ENCODE measurements at places on chromosomes 12 and 14. TPM values are rescaled to one million over a fixed set of nuclear protein-coding genes. Genes with fewer than 3 reads are reported as not detected.
A peak's percentile ranks its signal among the peaks of the same experiment; 100 is the strongest.

MANSC1 gene
- total RNA-seq = 34.3 TPM

TUNAR gene
- total RNA-seq = not detected

TSPAN9 gene
- 8.5 TPM for total RNA-seq

MAP1LC3B2 gene
- total RNA-seq = 2.0 TPM

COCH gene
- total RNA-seq = 1.4 TPM

NID2 gene
- 32.5 TPM for total RNA-seq

MYH6 gene
- 0.09 TPM for total RNA-seq

USP30 gene
- 26.9 TPM for total RNA-seq

SUOX gene
- 29.2 TPM for total RNA-seq

PTPRO gene
- 21.9 TPM for total RNA-seq

ACOT6 gene
- total RNA-seq = not detected

PLEKHG7 gene
- total RNA-seq = 1.2 TPM

PMCH gene
- total RNA-seq = not detected

CPM gene
- 111 TPM for total RNA-seq

PTCSC3 gene
- total RNA-seq = not detected

DNA sequence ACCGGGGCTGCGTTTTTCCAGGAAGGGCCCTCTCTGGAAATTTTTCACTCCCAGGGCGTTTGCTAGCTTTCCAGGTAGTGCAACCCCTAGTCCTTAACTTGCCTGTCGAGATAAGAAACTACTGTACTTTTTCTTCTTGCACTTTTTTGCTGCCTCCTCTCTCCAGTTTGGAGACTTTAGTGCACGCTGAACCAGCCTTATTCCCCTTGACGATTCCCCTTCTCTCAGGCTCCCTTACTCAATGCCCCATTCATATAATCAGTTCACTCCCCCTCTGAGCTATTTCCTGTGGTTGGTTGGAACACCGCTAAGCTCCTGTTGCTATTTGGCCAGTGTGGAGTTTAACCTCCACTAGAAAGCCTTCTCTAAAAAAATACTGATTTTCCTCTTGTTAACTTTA, 682 bp downstream of the CREBL2 start:
- no peak for DNase-seq

DNA sequence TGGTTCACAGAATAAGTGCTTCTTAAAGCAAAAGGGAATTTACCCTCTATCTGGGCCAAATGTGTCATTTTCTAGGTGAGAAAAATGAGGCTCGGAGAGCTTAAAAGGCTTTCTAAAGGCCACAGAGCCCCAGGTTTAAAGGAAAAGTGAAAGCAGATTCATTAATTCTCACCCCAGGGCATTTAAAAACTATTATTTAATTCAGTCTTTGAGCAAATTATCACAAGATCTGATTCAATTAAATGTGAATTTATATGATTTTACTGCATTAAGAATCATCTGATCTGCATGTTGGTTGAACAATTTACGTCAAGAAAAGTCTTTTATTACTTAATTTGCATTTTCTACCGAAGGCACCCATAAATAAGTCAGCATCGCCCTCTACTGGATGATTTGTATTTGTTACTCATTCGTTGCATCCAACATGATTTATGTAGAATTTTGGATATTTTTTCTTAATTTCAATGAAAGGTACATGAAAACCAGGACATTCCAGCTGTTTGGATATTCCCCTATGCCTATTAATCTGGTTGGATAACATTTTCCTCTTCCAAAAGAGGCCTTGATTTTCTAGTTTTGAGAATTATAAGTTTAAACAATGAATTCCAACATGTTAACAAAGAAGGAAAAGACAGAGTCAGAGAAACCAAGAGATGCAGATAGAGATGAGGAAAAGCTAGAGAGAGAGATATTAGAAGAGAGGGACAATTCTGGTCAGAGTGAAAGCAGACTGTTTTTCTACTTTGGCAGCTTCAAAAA, 19.1 kb upstream of the DHRS7 start:
- no peak for DNase-seq

- no peak for DNase-seq
Measured at GRCh38 chr12:5807090-5807414, 138.0 kb downstream of the ANO2 start.

GRCh38 chr12:119808441-119808840, 68.7 kb downstream of the CIT start:
- DNase-seq = no peak

DNA sequence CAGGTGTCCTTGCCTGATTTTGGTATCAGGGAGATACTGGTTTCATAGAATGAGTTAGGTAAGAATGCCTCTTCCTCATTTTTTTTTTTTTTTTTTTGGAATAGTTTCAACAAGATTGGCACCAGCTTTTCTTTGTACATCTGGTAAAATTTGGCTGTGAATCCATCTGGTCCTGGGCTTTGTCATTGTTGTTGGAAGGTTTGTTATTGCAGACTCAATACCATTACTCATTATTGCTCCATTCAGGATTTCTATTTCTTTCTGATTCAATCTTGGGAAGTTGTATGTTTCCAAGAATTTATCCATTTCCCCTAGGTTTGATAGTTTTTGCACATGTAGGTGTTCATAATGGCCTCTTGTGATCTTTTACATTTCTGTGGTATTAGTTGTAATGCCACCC, 126.0 kb upstream of the KITLG start:
- no peak for DNase-seq

GRCh38 chr12:49322367-49322707, 718 bp upstream of the TROAP start:
- DNase-seq = no peak

DNA sequence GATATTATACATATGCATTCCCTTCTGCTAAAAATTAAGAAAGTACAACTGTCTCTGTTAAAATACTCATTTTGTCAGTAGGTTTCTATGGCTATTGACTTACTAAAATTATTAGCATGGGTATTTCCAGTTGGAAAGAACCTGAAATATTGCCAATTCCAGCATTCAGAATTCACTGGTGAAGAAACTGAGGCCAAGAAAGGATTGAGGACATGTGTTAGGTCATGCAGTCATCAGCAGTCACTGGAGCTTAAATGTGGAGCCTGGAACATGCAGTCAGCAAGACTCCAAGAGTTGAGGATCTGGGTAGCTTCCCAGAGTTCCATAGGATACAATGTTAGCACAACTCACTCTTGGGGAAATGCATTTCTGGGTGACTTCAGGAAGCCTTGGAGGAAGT, 1335.6 kb downstream of the AACS start:
- DNase-seq = no peak

DNA sequence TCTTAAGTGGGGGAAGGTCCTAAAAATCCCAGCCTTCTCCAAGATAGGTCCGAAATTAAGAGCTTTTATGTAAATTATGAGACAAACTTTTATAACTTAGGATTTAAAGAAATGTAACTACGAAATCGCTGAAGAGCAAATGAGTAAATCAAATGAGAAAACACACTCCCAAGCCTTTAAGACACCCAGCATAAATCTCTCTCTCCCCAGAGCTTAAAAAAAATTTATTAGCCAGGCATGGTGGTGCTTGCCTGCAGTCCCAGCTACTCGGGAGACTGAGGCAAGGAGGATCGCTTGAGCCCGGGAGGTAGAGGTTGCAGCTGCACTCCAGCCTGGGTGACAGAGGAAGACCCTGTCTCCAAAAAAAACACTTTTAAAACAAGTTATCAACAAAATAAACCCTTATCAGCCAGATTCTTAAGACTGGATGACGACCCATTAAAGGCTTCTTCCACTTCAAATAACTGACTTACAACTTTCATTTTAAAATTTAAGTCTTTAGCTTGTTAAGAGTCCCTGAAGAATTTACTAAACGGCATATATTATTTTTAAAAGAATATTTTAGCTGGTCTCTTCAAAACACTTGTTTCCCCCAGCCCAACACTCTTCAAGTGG, 3.2 kb downstream of the PTGES3 start:
- no peak for DNase-seq

DNA sequence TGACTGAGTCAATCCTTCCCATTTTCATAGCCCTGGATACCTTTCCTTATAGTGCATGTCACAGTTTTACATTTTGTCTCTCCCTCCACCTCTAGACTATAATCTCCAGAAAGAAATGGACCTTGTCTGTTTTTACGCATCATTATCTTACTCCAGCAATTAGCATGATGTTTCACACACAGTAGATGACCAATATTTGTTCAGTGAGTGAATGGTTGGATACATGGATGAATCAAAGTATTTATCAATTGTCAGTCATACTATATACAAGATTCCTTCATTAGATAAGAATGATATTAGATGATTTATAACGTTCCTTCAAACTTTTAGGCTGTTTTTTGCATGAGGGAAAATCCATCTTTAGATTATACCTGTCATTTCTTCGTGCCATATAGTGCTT, 61.1 kb downstream of the PTHLH start:
- no peak for DNase-seq

DNA sequence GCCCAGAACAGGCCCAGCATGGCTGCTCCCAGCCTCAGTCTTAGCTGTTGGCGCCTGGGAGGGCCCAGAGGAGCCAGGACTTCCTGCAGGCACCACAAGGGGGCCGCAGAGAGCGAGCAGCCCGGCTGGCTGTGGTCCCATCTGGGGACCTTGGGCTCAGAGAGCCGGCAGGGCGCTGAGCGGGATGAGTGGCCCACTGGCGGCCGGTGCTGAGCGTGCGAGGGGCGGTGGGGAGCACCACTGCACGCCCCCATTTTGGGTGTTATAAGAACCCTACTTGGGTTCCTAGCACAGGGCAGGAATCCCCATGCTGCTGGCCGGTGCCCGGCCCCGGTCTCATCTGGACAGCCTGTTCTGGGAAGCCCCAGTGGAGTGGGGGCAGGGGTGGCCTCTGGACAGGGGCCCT, 25.9 kb upstream of the CRIP2 start:
- DNase-seq = peak; percentile 61

DNA sequence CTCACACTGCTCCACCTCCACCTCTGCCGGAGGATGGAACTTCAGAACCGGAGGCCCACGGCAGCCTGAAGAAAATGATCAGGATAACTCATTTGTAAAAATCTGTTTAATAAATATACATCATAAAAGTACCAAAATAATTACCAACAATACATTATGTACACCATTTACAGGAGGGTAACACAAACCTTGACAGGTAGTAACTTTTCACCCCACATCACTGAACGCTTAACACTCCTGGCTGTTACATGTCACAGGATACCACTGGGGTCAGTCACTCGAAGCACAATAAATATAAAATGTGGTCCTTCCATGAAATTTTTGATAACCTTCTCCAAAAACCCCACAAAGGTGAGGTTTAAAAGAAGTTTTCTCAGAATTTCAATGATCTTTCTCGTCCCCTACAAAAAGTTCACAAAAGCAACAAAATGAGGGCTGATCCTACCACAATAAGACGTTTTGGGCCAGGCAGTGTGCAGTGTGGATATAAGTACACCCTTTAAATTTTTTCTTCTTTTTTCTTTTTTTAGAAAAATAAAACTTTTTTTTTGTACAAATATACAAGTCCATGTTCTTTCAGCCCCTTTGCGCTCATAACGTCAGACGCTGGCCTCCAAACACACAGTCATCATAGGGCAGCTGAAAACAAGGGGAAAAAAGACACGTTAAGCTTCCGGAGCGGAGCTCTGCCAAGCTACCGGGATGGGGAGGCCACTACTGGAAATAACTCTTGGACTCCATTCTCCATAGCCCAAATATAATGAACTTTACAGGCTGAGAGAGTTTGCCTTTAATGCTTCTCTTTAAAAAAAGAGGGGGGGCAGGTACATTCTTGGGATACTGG, 2.9 kb downstream of the NFKBIA start:
- no peak for DNase-seq

- no peak for DNase-seq
Measured at GRCh38 chr12:58487678-58488161, 432.6 kb downstream of the LRIG3 start.

- DNase-seq = no peak
Measured at GRCh38 chr14:86675059-86675458, 1145.1 kb downstream of the FLRT2 start.

GRCh38 chr12:127411166-127411915, 855.6 kb upstream of the TMEM132C start:
- no peak for DNase-seq

DNA sequence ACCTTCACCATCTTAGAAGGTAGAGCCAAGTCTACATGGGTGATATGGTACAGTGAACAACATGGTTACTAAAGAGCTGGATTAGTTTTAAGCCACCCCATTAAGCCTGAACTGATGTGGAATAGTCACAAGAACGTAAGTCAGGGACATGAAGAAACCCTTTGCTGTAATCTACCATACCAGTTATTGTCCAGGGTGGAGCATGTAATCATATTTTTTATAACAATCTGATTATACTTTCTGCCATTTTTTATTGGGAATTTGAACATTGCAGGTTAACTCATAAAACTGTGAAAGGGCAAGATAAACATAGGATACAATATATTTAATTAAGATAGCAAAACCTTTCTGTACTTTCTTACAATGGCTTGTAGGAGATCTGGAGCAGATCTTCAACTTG, 103.6 kb downstream of the FIGNL2 start:
- DNase-seq = no peak

DNA sequence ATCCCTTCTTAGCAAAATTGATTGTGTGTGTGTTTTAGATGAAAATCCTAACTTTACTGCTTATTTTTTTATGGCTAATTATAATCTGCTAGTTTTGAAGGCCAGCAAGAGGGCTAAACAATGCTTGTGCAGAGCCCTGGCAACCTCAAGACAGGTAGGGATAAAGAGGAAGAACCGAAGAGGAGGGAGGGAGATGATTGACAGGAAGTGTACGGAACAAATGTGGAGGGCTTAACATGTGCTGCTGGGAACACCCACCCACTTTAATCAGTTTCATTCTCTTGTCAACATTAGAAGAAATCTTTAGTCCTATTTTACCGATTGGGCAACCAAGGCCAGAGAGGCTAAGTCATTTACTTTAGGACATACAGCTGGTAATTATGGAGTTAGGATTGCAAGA, 1.4 kb upstream of the WSCD2 start:
- DNase-seq = no peak

DNA sequence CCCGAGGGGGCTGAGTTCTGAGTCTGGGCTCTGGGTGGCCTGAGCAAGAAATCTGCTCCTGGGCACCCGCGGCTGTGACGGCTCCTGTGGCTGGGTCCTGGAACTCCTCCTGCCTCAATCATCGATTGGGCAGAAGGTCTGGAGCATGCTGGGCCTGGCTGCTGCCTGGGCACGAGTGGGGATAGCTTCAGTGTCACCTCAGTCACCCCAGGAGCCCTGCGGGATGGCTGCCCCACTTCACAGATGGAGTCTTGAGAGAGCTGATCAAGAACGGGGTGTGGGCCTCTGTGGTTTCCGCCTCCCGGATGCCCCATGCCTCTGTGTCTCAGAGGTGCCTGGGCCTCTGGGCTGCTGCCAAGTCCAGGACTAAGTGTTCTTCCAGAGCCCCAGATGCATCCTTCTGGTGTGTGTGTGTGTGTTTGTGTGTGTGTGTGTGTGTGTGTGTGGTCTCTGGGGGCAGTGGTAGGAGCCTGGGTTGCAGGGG, 185.6 kb upstream of the C14orf180 start:
- peak; percentile 20 for DNase-seq

- DNase-seq = no peak
Measured at GRCh38 chr14:104475802-104476201, 103.8 kb upstream of the C14orf180 start.

DNA sequence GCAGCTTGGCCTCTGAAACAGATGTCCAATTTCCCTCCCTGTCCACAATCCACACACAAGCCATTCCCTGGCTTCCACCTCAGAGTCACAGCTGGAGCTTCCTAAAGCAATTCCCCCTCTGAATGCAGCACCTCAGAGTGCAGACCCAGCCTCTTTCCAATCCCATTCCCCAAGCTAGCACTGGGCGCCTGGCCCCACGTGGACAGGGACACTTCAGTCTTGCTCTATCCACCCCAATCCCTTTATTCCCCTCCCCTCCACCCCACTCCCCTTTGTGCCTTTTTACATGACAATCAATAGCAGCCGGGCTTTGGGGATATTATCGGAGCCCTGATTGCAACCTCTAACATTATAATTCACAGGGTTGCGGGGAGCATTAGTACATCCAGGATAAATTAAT, 292.6 kb downstream of the TTC8 start:
- no peak for DNase-seq

- DNase-seq = no peak
Measured at GRCh38 chr12:77214136-77214535, 148.8 kb upstream of the E2F7 start.

Data from mucosa of descending colon (tissue), 3 donors.